ENCODE measurements at places on chromosomes 12 and 14. TPM values are rescaled to one million over a fixed set of nuclear protein-coding genes. Genes with fewer than 3 reads are reported as not detected.

DNA sequence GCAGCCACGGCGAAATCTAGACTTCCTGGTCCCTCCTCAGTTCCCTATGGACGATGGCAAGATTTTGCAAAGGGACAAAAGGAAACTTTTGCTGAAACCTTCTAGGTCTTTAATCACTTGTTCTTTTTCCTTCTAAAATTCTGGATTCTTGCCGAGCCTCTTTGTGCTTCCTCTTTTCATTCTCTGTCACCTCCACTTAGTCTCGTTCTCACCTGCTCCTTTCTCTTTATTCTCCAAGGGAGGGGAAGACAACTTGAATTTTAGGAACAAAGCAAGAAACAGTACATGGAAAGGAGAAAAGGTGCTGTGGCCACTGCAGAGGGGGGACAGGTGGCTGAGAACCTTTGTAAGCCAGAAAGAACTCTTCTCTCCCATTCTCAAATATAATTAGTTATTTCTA is 194.8 kb downstream of the CACNA1C start:
- no peak for DNase-seq

DNA sequence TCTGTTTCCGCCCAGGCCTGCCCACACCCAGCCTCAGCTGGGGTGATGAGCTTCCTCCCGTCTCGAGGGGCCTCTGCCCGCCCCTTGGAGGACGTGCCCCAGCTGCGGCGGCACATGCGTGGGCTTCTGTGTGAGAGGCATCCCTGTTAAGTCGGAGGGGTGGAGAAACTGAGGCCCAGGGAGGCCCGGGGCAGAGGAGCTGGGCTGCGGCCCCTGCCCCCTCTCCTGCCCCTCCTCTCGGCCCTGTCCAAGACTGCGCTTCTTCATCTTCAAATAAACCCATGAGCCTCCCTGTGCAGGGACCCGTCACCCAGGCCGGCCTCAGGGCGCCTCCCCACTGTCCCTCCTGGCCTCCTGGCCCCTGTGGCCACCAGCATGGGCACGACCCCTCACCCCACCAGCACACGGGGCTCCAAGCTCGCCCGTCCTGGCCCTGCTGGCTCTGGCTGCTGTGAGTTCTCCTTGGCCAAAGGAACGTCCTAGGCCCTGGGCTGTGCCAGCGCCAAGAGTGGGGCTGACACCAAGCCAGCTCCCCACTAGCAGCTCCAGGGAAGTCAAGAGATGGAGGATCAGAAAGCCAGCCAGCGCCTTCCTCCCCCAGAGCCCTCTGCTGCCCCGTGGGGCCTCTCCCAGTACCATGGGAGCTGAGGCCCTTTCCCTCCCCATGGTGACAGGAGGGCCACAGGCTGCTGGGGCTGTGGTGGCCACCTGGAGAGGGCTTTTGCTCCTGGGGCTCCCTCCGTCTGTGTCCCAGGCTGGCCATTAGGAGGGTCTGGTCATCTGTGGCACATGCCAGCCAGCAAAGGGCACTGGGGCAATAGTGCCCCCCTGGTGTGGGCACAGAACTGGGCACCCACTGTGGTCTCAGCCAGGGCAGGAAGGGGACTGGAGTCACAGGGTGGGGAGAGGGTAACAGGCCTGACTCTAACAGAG is 180.4 kb downstream of the KIF26A start:
- DNase-seq: no peak

DNA sequence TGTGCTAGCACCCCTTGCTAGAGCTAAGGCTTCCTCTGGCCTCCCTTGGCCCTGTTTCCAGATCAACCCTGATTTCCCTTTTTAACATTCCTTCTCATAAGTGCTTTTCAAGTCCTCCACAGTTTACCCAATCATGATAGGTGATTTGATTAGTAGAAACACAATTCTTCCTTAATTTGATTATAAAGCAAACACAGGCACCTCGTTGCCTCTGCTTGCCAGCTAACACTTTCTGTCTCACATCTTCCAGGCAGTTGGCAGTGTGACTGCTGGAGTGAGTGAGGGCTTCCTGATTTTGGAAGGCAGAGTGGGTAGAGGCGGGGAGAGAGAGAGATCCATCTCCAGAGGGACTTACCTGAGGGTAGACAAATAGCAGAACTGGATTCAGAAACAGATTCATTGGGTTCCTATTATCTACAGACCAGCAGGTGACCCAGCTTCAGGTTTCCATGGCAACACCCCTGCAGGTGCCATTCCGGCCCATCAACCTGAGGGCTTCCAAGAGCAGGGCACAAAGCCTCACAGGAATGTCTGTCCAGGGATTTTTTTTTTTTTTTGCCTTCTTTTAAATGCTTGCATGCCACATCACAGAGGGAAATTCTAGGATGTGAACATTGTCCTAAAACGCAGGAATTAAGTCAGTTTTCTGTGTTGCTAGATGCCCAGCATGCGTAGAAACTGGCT is 77.7 kb downstream of the PLXNC1 start:
- no peak for DNase-seq

- DNase-seq: no peak
Observed at GRCh38 chr12:58767496-58767895, 152.8 kb downstream of the LRIG3 start.

DNA sequence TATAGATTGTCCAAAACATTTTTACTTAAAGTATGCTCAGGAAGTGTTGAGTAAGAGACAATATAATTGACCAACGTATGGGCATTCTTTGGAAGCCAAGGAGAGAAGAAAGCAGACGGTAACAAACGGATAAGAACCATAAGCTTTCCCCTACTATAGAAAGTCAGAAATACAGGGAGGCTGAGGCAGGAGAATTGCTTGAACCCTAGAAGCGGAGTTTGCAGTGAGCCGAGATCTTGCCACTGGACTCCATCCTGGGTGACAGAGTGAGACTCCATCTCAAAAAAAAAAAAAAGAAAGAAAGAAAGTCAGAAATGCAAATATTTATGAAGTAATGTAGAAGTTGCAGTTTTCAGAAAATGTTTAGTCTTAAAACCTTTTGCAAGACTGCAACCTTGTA is 51.2 kb upstream of the PCED1B start:
- DNase-seq: no peak

GRCh38 chr12:91331371-91331770 is 148.8 kb upstream of the DCN start:
- DNase-seq: no peak

DNA sequence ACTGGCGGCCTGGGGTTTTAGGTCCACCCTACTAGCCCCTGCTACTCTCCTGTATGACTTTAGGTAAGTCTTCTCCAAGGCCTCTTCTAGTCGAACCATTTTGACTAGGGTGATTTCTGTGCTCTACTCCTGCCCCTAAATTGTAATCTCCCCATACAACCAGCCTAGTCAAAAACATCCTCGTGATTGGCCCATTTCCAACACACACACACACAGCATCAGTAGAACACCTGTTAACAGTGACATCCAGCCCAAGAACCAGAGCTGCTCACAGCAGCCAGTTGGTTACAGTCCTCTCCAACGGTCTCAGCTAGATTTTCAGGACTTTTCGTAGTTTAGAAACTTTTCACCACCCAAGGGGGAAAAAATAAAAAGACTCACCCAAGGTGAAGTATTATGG is 30.9 kb downstream of the NT5DC3 start:
- DNase-seq: no peak

GRCh38 chr12:80708259-80708974 is 983 bp downstream of the MYF6 start:
- DNase-seq: no peak

GRCh38 chr14:69574263-69574953 is at the start of gene CCDC177:
Gene CCDC177 (minus strand): TSS chr14:69574871. CDS start chr14:69573622, 1,249 bp downstream.
- DNase-seq: peak; percentile 42

DNA sequence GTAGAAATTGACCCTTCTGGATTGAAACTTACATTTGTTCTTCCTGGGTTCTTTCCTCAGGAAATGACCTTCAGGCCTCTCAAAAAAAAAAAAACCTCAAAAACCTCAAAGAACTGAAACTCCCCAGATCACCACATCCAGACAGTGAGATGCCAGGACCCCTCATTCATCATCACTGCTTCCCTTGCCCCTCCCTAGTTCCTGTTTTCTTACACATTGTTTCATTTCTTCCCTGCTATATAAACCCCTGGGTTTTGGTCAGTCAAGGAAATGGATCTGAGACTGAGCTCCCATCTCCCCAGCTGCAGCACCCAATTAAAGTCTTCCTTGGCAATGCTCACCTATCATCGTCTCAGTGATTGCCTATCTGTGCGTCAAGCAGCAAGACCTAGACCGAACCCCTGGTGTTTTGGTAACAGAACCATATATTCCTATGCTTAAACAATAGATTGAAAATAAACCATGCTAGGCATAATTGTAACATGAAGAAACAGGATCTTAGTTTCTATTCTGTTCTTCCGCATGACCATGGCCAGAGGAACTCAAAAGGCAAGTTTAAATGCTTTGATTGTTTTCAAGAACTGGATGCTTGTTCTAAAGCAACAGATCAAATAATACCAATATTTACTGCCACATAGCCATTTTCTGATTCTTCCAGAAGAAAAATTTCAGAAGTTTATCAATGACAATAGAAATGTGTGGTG is 108.0 kb upstream of the MAX start:
- DNase-seq: no peak

GRCh38 chr14:70697701-70698100 is 56.0 kb downstream of the TTC9 start:
- DNase-seq: no peak

DNA sequence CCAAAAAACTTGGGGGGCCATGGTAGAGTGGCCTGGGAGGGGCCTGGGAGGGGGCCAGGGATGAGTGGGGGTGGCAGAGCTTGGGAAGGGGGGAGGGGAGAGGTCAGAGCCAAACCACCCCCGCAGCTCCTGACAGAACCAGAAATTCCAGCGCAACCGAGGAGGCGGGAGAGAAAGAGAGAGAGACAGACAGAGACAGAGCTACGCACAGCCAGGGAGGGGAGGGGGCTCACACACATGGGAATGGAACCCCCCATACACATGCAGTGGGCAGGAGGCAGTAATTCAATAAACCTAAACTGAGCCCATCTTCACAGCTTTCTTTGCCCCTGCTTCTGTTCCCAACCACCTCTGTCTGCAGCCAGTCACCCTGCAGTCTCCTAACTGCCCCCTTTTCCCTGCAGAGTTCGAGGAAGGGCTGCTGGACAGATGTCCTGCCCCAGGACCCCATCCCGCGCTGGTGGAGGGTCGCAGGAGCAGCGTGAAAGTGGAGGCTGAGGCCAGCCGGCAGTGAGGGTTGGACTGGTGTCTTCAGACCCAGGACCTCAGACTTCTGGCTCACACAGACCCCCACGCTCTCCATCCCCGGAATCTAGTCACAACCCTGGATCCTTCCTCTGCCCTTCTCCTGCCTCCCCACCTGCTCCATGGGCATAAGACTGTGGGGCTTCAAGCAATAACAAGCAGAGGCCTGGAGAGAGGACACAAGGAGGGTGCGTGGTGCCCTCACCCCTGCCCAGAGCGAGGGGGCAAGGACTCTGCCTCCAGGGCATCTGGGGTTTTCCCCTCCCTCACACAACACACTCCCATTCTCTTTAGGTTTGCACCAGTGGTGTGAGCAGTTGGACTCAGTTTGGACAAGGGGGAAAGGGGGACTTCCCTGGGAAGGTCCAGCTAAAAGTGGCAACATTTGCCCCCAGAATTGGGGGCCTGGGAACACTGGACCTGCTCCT is 5.6 kb downstream of the NAB2 start:
- DNase-seq: no peak

- no peak for DNase-seq
Observed at GRCh38 chr12:90896164-90896563, 58.8 kb downstream of the CCER1 start.

GRCh38 chr12:53703756-53704155 is 23.5 kb downstream of the CALCOCO1 start:
- no peak for DNase-seq

DNA sequence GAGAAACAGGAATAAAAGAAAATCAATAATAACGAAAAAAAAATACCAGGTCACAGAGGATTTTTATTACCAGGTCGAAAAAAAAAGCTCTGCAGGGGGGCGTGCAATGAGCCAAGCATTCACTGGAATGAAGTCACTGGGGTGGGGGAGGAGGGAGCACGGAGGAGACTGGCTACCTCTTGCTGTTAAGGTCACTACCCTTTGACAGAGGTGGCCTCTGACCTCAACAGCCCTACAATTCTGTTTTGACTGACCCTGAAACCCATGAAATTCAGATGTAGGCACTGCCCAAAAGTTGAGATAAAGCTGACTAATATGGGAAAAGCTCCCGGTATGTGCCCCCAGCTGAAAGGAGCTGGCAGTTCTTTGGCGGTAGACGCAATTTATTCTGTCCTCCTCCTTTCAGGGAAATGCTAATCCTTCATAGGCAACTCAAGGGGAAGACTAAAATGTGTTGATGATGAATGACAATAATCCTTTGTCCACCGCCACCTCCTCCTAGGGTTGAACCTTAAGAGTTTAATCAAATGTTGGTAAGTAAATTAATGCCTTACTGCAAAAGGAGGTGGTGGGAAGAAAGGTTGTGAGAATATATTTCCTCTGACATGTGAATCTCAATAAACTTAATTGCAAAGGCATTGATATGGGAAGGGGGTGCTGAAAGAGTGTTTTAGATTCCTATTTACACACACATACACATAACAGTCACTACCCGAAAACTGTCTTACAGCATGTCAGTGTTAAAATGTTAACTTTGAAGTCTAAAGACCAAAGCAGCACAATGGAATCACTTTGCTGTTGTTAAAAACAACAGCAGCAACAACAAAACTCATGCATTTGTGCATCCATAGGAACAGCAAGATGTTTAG is 6.3 kb upstream of the RIC8B start:
- no peak for DNase-seq

DNA sequence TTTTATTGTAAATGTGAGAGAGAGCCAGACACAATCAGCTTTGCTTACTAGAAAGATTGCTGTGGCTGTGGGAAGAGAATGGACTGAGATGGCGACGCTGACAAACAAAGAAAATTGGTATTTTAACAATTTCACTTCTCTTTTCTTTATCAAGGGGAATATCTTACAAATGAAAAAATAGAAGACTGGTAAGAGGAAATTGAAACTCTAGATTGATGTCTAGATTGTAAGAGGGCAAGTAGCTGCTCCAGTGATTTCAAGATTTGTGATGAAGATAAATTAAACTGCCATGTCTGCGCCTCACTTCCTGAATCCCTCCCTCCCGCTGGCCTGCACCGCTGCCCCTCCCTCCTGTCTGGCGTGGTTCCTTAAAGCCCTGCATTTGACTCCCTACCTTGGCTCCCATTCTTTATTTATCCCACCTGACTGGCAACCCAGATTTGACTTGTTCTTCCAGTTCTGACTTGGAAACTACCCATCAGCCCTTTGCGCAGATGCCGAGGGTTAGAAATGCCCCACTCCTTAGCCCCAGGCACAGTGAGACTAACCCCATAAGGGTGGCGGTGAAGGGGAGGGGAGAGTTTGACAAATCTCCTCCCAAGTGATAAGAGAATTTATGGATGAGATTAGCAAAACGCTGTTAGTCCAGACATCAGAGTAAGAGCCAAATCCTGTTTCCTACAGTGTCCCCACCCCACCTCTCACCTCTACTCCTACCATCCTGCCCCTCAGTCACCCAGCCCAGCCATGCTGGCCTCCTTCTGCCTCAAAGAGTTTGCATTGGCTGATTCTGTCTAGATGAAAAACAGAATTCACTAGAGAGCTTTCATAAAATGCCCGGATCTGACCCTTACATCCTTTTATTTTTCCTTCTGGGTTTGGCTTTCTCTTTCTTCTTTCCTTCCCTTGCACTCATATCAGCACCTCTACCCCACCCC is 125.3 kb upstream of the ATF7IP start:
- DNase-seq: no peak

EIF2B2 gene
- total RNA-seq: 30.1 TPM

TSHR gene
- 1.6 TPM for total RNA-seq

KRT75 gene
- not detected for total RNA-seq

KRT6A gene
- total RNA-seq: not detected

RASSF9 gene
- total RNA-seq: not detected

LRR1 gene
- total RNA-seq: 7.7 TPM

MMP17 gene
- total RNA-seq: not detected

RAPGEF3 gene
- 1.9 TPM for total RNA-seq
